ENCODE measurements at places on chromosomes 5 and 9.

- DNase-seq: no peak
Measured at GRCh38 chr9:125973547-125973946, 226.4 kb downstream of the PBX3 start.

- peak; percentile 68 for DNase-seq
Measured at GRCh38 chr5:53095931-53096525, 13.5 kb downstream of the MOCS2 start.

GRCh38 chr5:128684961-128685360, 146.9 kb upstream of the FBN2 start:
- DNase-seq: peak; percentile 86

DNA sequence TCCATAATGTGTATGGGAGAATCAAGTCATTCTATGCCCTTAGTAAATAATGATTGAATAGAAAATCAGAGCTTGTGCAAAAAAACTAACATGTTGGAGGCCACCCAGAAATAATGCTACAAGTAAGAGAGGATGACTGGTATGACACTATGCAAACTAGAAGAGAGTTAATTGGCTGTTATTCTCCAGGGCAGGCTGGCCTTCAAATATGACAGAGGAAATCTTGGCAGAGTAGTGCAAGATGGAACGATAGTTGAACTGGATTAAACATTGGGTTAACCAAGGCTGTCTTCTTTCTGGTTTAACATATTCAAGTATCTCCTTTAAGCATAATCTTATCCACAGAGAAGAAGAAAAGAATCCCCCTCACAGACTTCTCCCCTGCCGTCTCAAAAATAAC, 196.1 kb downstream of the MPDZ start:
- no peak for DNase-seq

GRCh38 chr9:71524516-71524915, 243.8 kb downstream of the CEMIP2 start:
- no peak for DNase-seq

DNA sequence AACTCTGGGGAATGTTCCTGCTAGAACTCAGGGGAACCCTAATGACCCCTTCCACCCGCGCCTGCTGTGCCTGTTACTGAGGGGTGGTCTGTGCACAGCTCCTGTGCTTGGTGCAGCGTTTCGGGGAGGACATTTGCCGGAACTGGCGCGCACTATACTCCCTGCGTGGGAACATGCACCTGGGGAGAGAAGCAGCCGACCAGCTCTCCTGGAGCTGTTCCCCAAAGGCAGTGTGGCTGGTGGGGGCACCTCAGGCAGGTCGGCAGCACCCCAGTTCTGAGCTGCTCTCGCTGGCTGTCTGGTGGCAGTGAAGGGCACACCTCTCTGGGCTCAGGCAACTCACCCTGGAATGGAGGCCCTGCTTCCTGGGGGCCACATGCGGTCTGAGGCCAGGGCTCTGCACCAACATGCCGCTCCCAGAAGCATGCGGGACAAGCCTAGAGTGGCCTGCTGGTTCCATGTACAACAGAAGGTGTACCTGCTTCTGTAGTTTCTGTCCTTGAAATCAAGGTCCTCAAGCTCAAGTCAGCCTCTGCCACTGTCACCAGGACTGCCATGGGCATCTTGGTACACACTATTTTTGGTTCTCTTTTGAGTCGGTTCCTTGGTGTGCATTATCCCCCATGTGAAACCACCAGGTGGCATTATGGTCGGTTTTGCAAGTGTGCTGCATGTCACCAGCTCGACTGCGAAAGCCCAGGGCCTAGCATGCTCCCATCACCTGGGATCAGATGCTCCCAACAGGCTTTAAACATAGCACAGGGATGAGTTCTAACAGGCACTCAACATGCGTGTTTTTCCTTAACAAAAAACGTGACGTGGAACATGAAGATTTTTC, 7.8 kb upstream of the MRNIP start:
- no peak for DNase-seq

DNA sequence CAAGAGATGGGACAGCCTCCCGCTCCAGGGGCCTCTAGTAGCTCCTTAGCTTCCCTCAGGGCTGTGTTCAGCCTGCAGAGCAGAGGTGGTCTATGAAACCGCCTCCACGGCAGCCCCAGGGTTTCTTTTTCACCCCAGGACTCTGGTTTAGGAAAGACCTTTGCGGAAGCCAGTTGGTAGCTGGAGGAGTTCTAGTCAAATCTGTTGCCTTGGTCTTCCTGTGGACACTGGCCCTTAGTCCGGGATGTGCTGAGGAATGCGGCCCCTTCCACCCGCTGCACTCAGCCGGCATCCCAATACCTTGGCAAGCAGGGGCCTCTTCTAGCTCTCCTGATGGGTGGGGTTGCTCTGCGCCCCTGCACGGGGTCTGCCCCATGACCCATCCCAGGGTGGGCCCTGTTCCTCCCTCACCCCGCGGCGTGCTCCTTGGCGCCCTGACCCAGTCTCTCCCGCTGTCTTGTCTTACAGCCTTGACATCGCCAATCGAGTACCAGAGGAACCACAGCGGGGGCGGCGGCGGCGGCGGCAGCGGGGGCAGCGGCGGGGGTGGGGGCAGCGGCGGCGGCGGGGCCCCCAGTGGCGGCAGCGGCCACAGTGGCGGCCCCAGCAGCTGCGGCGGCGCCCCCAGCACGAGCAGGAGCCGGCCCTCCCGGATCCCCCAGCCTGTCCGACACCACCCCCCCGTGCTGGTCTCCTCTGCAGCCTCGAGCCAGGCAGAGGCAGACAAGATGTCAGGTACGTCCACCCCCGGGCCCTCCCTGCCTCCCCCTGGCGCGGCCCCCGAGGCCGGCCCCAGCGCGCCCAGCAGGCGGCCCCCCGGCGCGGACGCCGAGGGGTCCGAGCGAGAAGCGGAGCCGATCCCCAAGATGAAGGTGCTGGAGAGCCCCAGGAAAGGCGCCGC, 94.3 kb upstream of the OTULINL start:
- no peak for DNase-seq

DNA sequence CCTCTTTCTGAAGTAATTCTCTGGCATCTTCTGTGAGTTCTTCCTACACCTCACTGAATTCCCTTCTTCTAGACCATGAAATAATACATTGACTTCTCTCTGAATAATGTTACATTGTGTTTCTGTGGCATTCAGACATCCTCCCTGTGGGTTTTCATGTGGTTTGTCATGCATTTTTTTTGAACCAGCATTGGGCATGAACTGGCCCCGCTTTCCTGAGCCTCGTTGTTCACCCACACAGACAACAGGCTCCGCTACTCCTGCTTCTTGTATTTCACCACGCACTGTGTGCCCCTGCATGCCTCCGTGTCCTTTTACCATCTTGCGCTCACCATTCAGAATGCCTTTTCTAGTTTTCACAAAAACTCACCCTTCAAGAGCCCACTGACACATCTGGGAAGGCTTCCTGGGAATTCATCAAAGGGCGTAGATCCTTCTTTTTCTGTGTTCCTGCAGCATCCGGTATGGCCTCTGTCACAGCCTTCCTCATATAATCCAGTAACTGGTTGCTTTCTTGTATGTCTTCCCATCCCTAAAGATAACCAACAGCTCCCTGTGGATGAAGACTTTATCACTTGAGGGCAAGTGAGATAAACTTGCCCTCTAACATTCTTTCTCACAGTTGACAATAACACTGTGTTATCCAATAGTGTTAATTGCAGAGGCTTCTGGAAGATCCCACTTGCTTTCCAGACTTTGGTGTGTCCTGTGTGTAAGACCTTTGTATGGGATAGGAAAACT, 51.5 kb upstream of the ADAMTSL1 start:
- DNase-seq: no peak

DNA sequence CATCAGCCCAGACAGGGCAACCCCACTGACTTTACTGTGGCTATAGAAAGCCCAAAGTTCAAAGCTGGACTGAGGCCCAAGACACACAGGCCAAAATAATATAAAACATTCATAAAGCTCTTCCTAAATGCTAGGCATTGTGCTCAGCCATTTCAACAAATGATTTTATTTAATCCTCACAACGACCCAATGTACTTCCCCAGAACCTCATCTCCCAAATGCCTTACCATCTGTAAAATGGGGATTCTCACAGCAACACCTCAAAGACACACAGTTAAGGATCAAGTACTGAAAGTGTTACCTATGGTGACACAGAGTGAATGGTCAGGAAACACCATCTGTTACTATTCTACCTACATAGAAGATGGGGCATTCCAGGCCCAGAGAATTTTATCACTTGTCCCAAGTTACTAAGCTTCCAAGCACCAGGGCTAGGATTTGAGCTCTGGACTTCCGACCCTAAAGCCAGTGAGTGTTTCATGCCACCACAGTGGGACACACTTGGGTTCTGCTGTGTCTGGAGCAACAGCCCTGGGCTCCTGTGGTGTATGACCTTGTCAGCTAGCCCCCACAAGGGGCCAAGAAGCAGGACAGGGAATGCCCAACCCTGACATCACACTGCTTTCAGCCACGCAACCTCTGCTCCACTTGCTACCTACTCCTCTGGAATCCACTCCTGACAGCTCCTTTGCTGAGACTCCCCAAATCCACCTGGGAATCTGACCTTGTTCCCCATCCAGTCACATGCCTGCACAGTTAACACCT, 15.1 kb downstream of the SHB start:
- no peak for DNase-seq

GRCh38 chr9:134514503-134514902, 127.1 kb upstream of the COL5A1 start:
- no peak for DNase-seq

- DNase-seq: no peak
Measured at GRCh38 chr9:37174247-37174646, 53.9 kb downstream of the ZCCHC7 start.

DNA sequence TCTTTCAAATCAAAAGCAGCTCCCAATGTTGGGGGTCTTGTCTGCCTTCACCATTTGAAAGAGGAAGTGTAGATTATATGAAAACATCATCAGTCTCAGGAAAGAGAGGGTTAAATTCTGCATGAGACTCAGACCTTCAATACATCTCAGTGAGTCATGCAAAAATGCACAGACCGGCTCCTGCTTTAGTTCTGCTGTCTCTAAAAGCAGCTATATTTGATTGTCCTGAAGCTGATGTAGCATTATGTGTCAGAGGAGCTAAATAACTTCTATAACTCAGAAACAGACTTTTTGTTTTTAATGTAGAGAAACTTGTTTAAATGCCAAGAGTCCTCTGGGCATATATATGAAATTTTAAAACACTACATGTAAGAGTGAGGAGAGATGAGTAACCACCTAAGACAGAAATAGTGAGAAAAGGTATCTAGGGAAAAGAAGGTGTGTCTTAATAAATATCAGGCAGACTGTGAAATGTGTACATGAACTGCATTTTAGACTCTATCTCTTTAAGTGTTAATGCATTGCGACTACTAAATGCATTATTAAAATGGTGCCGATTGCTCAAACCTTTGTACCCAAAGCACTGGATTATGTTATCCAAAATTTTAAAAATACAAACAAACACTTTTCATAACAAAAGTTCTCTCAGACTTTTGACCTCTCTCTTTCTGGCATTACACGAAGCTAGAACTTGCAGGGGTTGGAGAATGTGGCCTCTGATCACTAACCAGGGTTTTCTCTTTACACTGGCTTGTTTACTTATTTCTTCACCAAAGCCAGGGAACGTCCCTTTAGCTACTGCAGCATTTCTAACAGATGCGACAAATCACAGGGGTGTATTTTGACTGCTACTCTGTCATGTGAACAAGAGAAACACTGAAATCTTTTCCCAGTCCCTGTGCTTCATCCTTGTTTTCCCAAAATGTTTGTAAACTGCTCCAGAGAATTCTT, 302.3 kb downstream of the ARL15 start:
- no peak for DNase-seq

- DNase-seq: no peak
Measured at GRCh38 chr9:110334183-110334582, 3.5 kb downstream of the TXNDC8 start.

DNA sequence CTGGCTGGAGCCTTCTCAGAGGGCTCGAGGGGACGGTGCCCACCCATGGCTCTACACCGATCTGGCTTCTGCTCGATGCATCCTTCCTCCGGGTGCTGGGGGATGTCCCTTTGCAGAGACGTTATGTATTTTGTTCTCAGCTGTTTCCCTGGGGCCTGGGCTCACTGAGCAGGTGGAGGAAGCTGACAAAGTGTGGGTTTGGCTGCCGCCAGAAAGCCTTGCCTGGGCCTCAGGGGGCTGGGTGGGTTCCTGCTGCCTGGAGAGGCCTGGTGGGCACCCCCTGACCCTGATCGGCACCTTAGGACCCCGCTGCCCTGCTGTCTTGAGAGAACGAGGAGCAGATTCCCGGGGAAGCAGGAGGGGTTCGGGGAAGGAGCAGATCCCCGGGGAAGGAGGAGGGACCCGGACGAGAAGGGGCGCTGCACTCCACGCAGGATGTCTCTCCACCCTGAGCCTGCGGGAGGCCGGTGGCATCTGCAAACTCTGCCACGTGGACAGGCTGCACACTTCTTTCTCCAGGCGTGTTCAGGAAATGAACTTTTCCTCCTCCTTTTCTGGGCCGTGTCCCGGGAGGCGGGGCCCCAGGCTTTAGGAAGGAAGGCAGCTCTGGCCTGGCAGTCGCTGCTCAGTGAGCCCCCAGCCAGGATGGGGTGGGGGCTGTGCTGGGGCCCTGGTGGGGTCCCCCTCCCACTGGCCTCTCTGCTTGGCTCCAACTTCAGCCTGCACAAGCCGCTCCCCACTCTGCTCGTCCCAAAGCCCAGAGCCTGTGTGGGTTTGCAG, 148.9 kb downstream of the RXRA start:
- no peak for DNase-seq

- DNase-seq: no peak
Measured at GRCh38 chr5:138989720-138990119, 114.6 kb upstream of the LRRTM2 start.

DNA sequence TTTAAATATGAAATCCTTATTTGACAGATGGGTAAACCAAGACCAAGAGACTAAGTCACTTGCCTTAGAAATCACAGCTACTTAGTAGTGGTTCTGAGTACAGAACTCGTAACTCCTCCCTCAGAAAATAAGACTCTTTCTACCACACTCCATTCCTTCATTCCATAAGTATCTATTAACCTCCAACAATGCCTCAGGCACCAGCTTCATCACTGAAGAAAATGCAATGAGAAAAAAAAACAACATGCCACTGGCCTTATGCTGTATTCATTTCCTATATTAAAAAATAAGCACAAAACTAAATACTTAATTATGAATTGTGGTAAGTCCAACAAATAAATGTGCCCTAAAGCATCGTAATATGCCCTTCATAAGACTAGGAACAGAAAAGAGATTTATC, 13.5 kb upstream of the FREM1 start:
- no peak for DNase-seq

- DNase-seq: no peak
Measured at GRCh38 chr5:138212828-138213160, 329 bp downstream of the CDC23 start.

- no peak for DNase-seq
Measured at GRCh38 chr5:174624733-174625522, 99.5 kb upstream of the MSX2 start.

GRCh38 chr9:123370526-123371227, 14.7 kb downstream of the CRB2 start:
- DNase-seq: no peak
